Mammary epithelial cell (primary cell): ENCODE measurements at places on chromosomes 6 and 20.

GRCh38 chr6:106143665-106144064 lies 57.5 kb downstream of the PRDM1 start:
- no peak for DNase-seq

- DNase-seq: no peak
Observed at GRCh38 chr6:64998204-64998603, 708.8 kb downstream of the EYS start.

DNA sequence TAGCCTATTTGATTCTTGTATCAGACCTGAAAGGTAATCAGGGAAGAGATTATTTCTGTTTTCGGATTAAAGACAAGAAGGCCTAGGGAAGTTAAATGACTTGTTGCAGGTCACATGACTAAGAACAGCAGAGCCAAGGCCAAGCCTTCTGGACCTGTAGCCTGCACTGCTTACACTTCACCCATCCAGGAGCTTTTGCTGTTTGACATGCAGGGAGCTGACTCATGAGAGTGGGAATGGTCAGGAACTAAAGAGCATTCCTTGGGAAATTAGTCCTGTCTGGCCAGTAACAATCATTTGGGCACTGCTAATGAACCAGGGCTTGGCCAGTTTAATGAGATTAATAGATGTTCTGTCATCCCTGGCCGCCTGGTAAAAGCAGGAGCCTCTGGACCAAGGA lies 46.8 kb downstream of the EIF2S2 start:
- peak; percentile 47 for DNase-seq

- DNase-seq: peak; percentile 16
Observed at GRCh38 chr20:60224914-60225313, 266.7 kb downstream of the CDH26 start.

DNA sequence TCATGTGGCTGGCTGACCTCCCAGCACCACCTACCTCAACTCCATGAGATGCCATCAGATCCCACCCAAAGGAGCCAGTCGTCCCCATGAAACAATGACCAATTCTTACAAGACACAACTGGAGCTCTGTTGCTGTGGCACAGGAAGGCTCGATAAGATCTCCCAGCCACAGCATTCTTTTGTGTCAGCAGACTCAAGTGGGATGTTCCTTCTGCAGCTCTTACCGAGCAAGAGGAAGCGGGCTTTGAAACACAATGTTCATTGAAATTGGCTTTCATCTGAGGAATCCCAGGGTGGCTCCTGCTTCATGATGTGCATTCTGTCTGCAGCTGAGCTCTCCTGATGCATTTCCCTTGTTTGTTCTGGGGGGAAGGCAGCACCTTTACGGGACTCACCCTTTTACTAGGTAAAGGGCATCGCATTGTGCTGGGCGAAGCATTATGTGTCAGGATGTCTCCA lies 222.0 kb upstream of the SGK1 start:
- peak; percentile 92 for DNase-seq

DNA sequence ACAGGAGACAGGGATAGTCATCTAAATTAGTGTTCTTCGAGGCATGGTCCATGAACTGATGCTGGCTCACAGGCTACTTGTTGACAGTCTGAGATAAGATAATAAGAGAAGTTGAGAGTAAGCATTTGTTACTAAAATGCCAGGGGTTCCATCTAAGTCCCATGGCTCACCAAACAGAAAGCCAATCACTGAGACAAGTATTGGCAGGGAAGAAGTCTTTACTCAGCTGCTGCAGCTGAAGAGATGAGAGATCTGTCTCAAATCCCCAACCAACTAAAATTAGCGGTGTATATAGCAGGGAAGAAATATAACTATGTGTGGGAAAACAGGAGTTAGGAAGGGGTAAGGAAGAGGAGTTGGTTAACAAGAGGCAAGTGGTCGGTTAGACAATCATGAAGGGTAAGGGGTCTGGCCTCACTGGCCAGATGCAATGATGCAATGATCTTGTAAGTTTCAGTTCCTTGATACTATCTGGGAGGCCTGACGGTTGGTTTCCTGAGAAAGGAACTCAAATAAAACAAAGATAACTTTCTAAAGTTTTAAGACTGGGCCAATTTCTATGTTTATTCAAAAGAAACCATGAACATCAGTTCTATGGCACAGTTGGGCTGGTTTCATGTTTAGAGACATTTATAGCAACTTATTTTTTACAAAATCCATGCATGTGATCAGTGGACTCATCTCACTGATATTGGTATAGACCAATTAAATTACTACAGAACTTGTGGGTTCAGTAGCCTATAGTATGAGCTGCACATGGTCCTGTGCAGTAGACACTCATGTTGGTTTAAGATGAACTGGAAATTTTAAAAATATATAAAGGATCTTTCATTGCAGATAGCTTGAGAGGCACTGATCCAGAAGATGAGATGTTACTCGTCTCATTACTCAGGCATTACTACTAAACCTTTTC lies 9.9 kb upstream of the HEBP2 start:
- no peak for DNase-seq

- DNase-seq: no peak
Observed at GRCh38 chr20:2751347-2751877, 49.0 kb downstream of the CPXM1 start.

- no peak for DNase-seq
Observed at GRCh38 chr6:170244721-170245474, 46.0 kb downstream of the DLL1 start.

GRCh38 chr20:49287555-49288249 lies 9.8 kb upstream of the ZNFX1 start:
- DNase-seq: no peak

DNA sequence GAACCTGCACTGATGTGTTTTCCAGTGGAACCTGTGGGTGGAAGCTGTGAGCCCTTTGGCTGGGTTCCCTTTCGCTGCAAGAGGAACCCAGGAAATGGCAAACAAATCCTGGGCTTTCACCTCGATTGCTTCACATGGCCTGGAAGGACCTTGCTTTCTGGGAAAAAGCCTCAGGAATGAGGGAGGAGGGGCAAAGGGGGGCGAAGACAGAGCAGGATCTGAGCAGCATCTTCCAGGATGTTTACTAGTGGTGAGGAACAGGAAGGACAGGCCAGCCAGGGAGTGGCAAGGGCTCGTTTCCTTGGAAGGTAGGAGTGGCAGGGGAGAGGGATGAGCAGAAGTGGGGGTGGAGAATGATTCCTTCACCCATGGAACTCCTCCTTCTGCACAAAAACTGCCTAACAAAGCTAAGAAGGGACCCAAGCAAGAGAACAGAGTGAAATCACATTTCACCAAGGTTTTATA lies 5.9 kb downstream of the SLC2A10 start:
- no peak for DNase-seq

- no peak for DNase-seq
Observed at GRCh38 chr6:35609588-35609987, 79.1 kb downstream of the FKBP5 start.

GRCh38 chr6:11120271-11121005 lies 8.9 kb upstream of the ERVFRD-1 start:
- peak; percentile 19 for DNase-seq

DNA sequence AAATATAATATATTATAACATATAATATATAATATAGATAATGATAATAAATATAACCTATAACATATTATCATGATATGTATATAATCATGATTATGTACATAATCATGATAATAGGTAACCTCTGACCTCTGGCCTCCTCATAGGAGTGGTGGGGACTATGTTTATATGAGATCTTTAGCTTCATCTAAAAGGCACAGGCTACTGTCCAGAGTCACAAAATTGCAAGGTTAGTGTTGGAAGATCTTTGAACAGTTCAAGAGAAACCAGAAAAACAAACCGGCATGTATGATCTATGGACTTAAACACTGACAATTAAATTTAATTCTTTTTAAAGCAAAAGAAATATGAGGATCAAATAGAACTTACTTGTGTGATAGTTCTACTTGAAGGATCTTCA lies 55.7 kb upstream of the TINAG start:
- no peak for DNase-seq

- peak; percentile 55 for DNase-seq
Observed at GRCh38 chr6:106181664-106182418, 95.7 kb downstream of the PRDM1 start.

GRCh38 chr6:55016261-55016660 lies 158.1 kb upstream of the HCRTR2 start:
- no peak for DNase-seq

DNA sequence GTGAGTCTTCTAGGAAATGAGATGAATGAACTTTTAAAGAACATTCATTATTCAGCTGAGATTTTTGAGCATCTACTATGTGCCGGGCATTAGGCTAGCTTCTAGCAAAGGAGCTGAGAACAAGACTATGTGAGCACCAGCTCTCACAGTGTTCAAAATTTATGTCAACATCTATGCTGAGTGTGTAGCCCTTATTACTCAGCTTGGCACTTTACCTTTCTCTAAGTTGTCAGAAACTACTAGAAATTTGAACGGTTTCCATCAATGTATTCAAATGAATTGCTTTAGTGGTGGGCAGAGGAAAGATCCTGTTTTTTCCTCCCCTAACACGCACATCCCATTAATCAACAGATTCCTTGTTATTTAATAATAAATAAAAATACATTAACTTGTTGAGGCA lies 33.3 kb downstream of the CYP24A1 start:
- no peak for DNase-seq

GRCh38 chr20:51342510-51343236 lies 199.8 kb downstream of the NFATC2 start:
- DNase-seq: no peak

DNA sequence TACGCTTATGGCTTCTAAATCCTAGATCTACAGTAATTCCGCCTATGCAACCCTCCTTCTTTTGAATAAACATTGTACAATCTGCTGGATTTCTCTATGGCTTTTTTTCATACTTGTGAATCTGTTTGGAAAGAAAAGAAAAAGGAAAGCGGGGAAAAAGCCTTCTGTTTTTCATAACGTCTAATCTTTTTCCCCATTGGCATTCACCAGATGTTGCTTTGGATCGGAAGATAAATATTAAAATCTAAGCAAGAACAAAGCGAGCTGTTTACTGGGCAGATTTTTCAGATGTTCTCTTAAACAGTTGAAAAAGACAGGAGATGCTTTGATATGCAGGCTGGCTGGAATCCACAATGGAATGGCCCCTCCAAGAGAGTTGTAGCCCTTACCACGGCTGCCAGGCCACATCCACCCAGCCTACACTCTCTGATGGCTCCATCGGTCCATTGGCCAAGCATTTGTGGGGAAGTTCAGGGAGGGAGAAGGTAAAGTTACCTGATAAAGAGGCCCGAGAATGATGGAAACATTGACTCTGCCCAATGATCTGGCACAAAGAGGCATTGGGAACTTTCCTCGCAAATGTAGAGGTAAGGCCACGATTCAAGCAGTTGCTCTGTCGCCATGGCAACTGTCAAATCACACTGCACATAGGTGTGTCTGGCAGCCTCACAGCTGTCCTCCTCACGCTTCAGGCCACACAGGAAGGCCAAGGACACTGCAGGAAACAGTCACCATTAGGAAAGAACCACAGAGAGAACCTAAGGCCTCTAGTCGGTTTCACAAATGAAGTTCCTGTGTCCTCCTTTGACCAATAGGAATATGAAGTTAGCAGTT lies 70.3 kb downstream of the PKHD1 start:
- no peak for DNase-seq

DNA sequence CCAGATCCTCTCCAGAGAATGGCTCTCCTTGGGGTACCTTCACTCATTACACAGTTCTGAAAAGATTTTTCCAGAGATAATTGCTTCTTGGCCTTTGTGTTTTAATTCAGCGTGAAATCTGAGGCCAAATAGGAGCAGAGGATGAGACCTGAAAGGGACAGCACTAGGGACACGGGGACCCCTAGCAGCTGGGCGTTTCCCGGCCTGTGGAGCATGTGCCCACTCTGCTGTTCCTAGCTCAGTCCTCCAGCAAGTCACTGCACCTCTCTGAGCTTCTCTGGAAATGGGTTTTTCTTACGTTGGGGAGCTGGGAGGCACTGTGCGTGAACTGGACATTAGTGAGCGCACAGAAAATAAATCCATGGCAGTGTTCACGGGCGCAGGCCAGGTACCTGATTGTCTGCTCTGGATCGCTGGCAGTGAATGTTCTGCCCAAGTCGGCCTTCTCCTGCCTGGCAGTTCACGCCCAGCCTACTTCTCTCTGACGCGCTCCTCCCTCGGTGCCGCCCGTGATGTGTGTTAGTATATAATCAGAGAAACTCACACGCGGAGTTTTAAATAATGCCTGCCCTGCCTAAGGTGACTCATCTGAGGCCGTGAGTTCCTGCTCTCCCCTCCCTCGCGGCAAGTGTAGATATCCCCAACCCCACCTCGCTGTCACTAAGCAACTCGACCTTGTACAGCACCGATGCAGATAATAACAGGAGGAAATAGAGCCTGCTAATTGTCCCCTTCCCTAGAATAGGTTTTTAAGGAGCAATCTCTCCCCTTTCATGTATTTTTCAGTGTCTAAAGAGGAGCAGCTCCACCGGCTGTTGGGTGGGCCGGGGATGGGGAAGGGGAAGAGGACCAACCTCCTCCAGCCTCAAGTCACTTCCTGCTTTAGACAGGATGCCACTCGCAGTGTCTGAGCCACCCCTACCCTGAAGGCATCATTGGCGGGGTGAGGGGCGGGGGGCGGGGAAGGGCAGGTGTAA lies 2.7 kb upstream of the TUBB2A start:
- peak; percentile 71 for DNase-seq

DNA sequence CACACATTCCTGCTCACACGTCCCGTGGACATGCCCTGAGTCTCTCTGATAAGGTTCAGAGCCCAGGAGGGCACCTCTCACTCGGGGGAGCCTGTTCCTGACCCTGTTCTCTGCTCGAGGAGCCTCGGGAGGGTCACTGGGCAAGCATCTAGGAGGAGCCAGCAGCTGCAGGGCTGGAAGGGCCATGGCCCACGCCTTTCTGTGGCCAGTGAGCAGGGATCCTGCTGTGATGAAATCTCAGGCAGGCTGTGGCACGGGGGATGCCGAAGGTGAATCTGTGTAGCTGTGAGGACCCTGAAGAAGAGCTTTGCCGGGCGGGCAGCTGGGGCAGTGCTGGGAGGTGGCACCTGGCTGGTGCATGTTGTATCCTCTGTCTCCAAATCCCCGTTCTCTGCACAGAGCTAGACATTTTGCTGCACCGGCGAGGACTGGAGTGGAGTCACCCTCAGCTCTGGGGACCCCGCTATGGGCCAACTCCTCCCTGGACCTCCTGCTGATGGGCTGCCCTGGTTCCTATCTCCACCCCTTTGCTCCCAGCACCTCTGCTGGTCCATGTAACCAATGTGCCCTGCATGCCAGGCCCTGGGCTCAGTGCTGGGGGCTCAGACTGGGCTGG lies 7.1 kb upstream of the NPBWR2 start:
- no peak for DNase-seq

DNA sequence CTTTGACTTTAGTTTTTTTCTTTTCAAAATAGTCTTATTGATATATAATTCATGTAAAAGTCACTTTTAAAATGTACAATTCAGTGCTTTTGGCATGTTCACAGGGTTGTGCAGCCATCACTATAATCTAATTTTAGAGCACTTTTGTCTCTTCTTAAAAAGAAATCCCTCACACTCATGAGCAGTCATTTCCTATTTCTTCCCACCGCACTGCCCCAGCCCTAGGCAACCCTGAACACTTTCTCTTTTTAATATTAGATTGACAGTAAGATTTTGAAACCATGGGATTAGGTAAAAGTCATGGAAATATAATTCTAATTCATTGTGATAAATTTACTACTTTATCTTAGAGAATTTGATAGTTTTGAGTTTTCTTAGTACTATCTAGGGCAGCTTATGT lies 309.4 kb downstream of the UTRN start:
- DNase-seq: no peak

- DNase-seq: no peak
Observed at GRCh38 chr6:6597682-6598081, 9.2 kb downstream of the LY86 start.
